ENCODE measurements at places on chromosomes 2 and 18.

GRCh38 chr2:204042401-204042800 lies 105.8 kb downstream of the ICOS start:
- no peak for DNase-seq

- no peak for DNase-seq
Observed at GRCh38 chr18:79658366-79658765, 21.2 kb upstream of the CTDP1 start.

GRCh38 chr2:102294802-102295489 lies 16.4 kb upstream of the IL1RL1 start:
- no peak for DNase-seq

DNA sequence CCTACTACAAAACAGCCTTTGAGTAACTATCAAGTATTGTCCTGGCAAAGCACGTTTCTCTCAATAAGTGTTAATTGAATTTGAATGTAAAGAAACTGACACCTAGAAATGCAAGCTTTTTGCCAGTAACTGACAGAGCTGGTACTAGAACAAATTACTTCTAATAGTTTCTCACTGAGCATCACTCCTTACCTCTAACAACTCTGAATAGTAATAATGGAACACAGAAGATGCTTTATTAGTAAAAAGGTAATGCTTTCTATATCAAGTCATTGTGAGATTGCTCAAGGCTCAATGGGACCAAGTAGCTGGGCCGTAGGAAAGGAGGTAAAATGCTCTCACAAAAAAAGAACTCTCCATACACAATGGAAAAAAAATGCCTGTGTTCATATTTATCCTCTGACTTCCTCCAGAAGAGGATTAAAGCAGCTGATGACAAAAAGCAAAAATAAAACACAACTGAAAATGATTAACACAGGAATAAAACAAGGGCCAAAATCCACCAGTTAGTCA lies 11.8 kb downstream of the RASGRP3 start:
- no peak for DNase-seq

DNA sequence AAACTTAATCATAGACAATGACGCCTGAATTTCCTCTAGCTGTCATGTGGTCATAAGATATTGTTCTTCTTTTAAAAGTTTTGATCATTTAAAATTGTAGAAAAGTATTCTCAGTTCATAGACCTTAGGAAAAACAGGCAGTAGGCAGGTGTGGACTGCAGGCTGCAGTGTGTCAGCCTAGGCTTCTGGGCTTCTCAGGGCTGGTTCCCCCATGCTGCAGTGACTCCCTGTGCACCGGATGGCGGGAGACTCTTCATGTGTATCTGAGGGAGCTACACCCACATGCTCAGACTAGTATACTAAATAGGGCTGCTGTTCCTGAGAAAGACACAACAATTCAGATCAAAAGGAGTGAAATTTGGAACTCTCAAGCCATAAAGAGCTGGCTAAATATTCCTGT lies 72.4 kb downstream of the PXDN start:
- DNase-seq, result no peak

DNA sequence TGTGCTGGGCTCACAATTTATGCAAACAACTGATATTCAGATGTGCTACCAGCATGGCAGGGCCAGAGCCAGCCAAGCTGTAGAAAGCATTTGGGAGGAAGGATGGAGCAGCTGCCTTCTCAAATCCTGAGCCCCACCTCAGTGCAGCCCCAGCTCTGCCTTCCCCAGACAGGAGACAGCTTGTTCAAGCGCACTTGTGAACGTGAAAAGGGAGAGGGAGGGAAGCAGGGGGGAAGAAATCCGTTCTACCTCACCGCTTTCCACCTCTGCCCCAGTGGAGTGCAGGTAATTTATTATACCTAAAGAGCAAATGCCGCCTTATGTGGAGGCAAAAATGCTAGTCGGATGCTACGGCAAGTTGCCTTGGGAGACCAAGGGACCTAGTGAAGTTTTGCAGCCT lies 66.0 kb upstream of the SLC14A2 start:
- no peak for DNase-seq

GRCh38 chr2:36670881-36671595 lies 25.5 kb upstream of the VIT start:
- no peak for DNase-seq

DNA sequence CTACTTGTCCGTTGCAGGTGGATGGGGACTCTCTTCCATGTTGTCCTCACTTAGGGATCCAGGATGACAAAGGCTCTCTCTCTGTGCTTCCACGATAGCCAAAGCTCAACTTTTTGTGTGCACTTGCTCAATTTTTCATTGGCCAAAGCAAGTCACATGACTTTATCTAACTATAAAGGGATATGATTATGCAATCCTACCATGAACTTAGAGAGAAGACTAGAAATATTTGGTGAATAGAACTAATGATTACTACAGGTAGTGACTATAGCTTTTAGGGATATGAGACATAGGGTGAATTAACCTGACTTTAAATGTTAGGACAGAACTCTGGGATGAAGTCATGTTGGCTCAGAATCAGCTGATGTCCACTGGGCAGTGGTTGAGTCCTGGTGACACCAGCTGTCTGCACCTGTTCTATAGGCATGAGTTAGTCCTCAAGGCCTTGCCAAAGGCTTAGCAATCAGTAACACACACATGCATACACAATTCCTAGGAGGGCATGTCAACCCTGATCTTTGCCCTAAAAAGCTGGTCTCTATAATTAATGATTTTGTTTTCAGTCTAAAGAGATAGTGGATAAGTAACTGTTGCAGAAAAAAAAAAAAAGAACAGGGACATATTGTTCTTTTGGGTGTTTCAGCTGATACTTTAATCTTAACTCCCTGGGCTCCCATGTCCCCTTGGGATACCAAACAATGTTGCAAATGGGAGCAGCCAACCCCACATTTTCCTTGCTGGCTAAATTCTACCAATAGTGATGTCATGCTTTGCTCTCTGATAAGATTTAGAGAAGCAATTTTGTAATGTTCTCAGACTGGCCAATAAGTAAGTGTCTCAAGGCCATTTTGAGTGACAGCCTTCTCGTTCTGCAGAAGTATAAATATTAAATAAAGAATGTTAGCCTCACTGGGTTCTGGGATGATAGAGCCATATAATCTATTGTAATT lies 12.5 kb upstream of the HK2 start:
- no peak for DNase-seq

All from stimulated activated CD8-positive, alpha-beta memory T cell treated with anti-CD3 and anti-CD28 coated beads, Interleukin-4, amount 100 ng/mL, for 1 hour (primary cell).